HS-5 (cell line): ENCODE measurements at places on chromosomes 11 and 22.
A peak's percentile ranks its signal among the peaks of the same experiment; 100 is the strongest.

GRCh38 chr22:31474743-31475142 is 14.9 kb downstream of the EIF4ENIF1 start:
- DNase-seq, result no peak

DNA sequence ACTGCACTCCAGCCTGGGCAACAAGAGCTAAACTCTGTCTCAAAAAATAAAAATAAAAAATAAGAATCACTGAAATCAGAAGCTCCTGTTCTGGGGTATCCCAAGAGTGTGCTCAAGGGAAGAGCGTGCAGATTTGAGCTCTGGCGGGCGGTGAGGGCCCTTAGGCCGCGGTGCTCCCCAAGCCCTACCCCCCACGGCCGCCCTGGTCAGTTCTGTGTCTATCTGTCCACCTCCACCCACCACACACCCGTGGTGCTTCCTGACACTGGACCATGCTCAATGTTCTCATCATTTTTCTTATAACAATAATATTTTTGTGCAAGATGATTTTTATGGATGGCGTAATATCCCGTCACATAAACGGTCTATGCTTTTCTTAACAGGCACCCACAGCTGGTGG is 71.1 kb downstream of the RTL6 start:
- no peak for DNase-seq

DNA sequence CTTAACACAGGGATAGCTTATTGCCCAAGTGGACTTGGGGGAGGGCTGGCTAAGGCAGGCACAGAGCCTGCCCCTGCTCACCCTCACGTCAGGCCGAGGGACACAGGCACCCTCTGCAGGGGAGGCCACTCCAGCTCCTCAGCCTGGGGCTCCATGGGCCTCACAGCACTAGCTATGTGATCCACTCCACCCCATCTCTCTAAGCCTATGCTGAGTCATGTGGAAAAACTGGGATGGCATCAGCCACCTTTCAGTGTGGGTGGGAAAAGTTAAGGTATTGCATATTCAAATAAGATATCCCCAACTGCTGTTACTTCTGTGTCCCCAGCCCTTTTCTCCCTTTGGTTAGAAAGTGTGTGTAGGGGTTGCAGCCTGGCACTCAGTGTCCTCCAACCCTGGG is 22.3 kb downstream of the RANGAP1 start:
- no peak for DNase-seq

GRCh38 chr11:326842-327580 is 6.4 kb upstream of the IFITM3 start:
- DNase-seq, result no peak

DNA sequence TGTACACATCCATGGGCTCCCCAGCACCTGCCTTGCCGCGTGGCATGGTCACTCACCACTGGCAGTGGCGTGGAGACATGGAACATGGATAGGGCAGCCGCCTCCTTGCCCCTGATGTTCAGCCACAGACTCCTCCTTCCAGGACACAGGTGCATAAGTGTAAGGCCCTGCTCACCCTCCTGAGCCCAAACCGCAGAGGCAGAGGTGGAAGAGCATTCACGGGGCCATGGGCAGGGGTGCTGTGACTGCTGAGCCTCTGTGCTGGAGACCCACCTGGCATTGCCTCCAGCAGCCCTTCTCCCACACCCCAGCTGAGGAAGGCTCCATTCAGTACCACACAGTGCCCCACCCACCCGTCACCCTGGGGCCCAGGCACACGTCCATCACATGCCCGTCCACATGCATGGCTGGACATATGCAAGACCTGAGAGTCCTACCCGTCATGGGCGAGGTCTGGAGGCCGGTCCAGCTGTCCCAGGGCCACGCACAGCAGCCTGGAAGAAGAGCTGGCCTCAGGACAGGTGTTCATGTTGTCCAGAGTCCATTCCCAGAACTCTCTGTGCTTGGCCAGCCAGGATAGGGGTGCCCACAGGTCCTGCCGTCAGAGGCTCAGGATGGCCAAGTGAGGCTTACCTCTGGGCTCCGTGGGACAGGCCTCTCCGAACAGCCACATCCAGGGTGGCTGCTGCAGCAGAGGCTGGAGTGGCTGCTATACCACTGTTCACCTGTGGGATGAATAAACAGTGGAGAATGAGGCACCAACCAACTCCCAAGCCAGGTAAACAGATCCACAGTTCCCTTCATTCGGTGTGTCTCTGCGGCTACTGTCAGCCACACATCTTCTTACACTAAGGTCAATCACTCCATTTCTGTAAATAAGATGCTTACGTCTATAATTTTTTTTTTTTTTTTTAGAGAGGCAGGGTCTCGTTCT is 1.7 kb upstream of the TUBGCP6 start:
- no peak for DNase-seq

DNA sequence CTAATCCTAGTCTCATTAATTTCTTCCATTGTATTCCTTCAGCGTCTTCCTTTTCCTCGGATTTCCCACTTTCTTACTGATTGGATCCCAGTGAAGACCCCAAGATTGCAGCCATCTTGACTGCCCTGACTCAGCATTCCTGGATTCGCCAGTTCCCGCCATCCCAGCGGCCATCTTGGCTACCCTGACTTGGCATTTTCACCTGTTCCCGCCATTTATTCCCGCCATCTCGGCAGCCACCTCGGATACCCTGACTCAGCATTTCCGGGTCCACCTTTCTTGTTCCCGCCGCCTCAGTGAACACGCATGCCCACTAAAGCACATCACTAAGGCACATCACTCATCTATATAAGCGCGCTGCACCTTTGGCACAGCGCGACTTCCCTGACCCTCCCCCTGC is 13.8 kb upstream of the OR56A3 start:
- no peak for DNase-seq

DNA sequence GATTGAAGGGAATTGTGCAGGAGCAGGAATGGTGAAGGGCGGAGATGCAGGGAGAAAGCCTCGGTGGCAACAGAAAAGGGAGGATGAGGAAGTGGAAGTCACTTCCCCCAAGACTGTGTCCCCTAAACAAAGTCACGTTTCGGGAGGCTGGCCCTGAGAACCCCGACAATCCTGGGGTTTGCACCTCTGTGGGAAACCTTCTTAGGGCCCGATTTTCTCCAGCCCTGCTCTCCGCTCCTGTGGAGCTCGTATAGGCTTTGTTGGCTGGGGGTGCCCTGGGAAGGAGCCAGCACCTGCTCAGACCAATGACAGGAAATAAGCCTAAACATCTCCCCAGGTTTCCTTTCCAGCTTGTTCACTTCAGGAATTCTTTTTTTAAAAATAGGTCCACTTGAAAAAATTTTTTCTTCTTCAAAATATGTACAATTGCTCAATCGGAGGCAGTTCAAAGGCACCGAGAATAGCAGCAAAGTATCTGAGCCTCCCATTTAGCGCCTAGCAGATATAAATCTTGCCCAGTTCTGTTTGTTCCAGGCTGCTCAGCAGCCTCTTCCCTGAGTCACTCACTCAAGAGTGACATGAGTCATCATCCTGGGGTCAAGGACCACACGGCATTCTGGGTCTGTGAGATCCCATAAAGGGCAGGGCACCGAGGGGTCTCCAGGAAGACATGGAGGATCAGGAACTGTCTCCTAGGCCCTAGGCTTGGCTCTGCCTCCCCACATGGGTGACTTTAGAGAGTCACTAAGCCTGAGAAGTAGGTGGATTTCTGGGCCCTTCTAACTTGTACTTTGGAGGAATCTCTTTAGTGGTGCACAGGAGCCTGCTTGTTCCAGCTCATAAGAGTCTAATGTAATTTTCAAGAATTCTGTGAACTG is 34.0 kb downstream of the IRAG1 start:
- peak; percentile 70 for DNase-seq

GRCh38 chr11:82996966-82997606 is 74.6 kb downstream of the RAB30 start:
- no peak for DNase-seq

- DNase-seq, result no peak
These were observed 53.5 kb upstream of the MYEOV start for GRCh38 chr11:69240332-69241074.

GRCh38 chr11:20308601-20309000 is 54.9 kb upstream of the HTATIP2 start:
- DNase-seq, result no peak

DNA sequence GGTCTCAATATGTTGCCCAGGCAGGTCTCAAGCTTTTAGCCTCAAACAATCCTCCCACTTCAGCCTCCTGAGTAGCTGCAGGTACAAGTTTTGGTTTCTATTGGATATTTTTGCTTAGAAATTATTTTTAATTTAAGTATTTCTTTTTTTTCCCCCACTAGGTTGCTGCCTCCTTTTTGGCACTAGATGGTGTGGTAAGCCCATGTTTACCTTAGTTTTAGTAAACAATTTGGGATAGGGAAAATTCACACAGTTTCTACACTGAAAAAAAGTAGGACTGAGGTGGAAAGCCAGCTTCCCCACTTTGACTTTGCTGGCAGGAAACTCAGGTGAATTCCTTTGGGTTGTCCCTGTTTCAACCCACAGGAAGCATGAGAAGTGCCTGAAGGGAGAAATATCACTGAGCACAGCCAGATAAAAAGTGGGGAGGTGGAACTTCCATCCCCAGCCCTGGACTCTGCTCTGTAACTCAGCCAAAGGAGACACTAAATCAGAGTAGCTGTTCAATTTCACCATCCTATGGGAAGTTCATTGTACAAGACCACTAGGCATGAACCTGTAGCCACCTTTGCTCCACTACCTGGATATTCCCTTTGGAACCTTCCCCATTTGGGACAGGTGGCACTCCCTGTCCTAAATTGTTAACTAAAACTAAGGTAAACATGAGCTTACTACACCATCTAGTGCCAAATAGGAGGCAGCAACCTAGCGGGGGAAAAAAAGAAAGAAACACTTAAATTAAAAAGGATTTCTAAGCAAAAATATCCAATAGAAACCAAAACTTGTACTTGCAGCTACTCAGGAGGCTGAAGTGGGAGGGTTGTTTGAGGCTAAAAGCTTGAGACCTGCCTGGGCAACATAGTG is 154.4 kb upstream of the FAT3 start:
- DNase-seq, result no peak

GRCh38 chr22:50276143-50276542 is 6.0 kb upstream of the MAPK11 start:
- DNase-seq, result no peak

GRCh38 chr22:32615874-32616564 is 141.4 kb downstream of the FBXO7 start:
- no peak for DNase-seq

GRCh38 chr11:72793076-72793424 is 797 bp downstream of the STARD10 start:
- no peak for DNase-seq

- DNase-seq, result peak; percentile 68
These were observed 13.5 kb upstream of the B4GALNT4 start for GRCh38 chr11:355581-356458.

GRCh38 chr11:116263770-116264169 is 509.0 kb downstream of the BUD13 start:
- no peak for DNase-seq

GRCh38 chr11:99098258-99098657 is 77.5 kb downstream of the CNTN5 start:
- DNase-seq, result no peak

DNA sequence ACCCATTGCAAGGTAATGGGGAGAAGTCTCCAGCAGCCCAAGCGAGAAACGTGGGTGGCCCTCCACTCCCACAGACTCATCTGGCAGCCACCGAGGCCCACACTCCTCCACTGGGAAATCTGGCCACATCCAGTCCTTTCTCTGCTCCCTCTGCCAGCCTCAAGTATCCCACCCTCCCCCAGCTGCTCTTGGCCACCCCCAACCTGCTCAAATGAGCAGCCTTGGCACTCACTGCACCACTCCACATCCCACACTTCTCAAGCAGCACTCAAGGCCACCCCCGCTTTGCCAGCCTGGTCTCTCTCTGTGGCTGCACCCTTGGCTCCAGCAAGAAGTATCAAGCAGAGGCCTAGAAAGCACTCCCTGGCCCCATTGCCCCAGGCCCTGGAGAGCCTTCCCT is 28.2 kb downstream of the SLC22A12 start:
- no peak for DNase-seq

GRCh38 chr11:18264677-18265555 is 1.1 kb upstream of the SAA1 start:
- no peak for DNase-seq

GRCh38 chr11:130448416-130449309 is at the start of gene ADAMTS15:
Gene ADAMTS15, plus strand, starts transcription at chr11:130448645. Its CDS starts 329 bp downstream, at chr11:130448974.
- DNase-seq, result no peak

GRCh38 chr11:94309757-94310156 is 5.4 kb downstream of the IZUMO1R start:
- no peak for DNase-seq
